ENCODE measurements at places on chromosomes 1 and 21.

DNA sequence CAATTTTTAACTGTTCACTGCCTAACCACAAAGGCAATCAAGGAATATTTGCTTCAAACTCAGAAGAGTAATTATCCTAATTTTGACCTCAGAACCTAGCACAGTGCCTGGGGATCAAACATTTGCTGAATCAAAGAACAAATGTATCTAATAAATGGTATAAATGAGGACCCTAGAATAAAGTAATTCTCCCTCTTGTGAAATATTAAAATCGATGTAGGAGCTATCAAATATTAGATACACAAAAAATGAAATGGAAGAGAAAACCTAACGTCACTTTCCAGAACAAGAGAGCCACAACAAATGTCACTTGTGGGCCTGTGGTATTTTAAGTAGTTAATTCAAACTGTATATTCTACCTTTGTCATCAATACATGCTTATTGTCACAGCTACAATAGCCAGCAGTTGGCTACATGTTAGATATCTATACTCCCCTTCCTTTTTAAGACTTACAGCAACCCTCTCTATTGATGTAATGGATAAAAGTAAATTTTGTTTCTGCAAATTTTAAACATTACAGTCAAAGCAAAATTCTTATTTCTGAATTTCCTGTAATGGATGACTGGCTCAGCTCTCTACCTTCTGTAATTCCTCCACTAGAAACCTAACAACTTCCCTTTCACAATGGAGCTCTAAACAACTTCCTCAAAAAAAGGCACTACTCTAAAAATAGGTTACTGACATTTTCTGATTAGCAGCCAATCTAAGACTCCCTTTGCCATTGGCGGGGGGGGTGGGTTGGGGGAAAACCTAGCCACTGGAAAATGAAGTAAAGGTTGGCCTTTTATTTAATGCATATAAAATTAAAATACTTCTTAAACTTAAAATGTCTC lies 37.6 kb downstream of the PUM1 start:
- no peak for DNase-seq

DNA sequence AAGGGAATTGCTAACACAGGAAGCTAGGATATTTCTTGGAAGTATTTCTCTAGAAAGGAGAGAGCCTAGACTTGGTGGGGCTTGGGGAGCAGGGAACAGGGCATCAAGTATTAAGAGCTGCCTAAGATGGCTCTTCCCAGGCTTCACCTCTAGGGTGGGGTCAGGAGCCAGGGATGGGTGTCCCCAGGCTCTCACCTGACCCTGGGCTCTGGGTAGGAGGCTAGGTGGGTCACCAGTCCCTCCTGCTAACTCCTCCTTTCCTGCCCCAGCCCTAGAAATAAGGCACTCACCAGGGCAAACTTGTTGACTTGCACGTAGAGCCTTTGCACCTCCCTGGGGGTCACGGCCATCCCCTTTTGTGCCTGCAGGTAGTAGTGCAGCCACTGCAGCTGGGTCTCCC lies 15.0 kb downstream of the ETNK2 start:
- DNase-seq, result no peak

GRCh38 chr1:58627221-58627620 lies 50.2 kb upstream of the TACSTD2 start:
- DNase-seq, result no peak

DNA sequence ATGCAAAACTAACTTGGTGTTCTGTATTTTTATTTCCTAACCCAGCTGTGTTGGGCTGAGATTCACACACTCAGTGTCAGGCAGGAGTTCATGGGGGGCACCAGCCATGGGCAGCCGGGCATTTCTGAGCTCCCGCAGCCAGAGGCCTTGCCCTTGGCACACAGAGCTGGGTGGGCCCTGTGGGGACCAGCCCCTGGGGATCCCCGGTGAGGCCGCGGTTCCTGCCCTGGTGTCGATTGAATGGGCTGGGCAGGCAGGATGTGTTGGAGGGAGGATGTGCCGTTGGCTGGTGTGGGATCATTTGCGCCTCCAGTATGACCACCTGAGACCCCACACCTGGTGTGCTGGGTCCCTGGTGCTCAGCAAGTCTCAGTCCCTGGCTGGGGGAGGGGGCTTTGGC lies 91.0 kb downstream of the PRDM16 start:
- no peak for DNase-seq

DNA sequence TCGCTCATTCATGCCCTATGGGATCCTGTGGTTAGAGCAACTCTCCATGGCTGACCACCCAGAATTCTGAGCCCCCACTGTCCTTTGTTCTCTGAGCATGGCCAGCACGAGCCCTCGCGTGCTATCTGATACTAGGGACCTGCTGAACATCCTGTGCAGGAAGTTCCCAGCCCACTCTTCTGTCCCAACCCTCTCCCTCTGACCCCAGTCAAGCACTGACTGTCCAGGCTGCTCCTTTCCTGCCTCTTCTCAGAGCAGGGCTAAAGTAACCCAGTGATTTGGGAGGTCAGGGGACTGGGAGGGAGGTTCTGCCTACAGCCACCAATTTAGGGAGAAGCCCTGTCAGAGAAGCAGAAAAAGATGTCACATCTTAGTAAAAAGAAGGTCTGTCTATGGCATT lies 21.2 kb downstream of the CYP4B1 start:
- no peak for DNase-seq

- no peak for DNase-seq
Observed at GRCh38 chr1:182056601-182057366, 4.7 kb downstream of the ZNF648 start.

DNA sequence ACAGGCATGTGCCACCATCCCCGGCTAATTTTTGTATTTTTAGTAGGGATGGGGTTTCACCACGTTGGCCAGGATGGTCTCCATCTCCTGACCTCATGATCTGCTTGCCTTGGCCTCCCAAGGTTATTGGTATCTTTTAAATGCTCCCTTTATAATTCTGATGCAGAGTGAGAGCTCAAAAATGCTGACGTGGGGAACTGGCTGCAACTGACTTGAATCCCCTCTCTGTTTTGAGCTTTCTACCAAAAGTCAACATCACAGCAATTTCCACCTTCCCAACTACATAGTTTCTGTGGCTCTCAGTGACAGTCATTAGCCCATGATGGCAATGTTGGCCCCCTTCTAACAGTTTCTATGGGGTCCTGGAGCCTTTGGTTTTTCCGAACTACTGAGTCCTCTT lies 268.2 kb upstream of the FOXD3 start:
- DNase-seq, result no peak

- no peak for DNase-seq
Observed at GRCh38 chr1:150663321-150663720, 33.6 kb downstream of the GOLPH3L start.

- DNase-seq, result peak; percentile 32
Observed at GRCh38 chr1:59186656-59187055, 110.2 kb upstream of the FGGY start.

GRCh38 chr1:178885869-178886268 lies 15.0 kb upstream of the ANGPTL1 start:
- DNase-seq, result no peak

GRCh38 chr1:37663426-37664000 lies 28.8 kb upstream of the CDCA8 start:
- DNase-seq, result no peak

GRCh38 chr1:243513726-243514491 lies 258.1 kb downstream of the SDCCAG8 start:
- peak; percentile 52 for DNase-seq

DNA sequence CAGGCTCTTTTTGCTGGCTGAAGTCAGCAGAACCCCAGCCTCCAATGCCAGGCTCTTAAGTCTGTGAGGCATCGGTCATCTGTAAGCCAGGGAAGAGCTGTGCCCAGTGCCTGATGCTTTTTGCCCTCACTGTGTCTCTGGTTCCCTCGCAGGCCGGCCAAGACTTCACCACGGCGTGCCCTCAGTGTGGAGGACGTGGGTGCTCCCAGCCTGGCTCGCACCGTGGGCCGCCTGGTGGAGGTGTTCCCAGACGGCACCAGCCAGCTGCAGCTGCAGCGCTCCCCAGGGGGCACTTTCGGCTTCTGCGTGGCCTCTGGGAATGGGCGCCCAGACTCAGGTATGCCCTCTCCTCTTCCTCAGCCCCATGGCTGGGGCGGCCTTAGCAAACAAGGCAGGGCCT lies 32.5 kb downstream of the KIAA1614 start:
- no peak for DNase-seq

DNA sequence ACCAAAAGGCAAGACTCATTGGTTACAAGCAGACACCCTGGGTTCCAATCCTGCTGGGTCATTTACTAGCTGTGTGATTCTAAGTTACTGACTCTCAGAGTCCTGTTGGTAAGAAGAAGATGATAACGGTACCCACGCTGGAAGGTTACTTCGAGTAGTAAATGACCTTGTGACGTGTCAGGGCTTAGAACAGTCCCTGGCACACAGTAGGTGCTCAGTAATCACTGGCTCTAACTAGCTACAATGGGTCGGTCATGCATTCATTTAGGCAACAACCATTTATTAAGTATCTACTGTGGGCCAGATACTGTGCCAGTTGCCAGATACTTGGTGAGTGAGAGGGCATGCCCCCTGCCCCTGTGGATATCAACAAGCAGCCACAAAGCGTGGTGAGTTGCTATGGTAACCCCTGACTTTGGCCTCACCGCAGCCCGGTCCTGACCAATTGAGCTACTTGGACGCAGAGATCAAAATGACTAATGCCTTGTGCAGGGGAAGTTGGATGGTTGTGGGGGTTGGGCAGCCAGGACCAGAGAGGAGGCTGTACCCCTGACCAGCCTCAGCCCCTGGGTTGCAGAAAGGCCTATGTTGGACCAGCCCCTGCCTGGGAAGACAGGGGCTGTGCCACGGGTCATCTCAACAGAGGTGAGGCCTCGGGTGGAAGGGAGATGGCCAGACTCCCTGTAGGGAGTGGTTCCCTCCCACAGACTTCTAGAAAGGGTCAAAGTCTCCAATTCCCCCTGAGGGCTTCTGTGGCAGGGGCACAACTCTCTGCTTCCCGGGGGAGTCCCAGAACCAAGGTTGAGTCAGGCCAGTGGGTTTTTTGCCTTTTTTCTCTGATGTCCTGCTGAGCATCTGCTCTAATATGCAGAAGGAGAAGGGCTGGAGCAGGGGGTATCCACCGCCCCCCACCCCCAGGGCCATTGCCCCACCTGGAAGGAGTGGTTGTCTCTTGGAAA lies 16.0 kb downstream of the DHRS3 start:
- DNase-seq, result no peak

DNA sequence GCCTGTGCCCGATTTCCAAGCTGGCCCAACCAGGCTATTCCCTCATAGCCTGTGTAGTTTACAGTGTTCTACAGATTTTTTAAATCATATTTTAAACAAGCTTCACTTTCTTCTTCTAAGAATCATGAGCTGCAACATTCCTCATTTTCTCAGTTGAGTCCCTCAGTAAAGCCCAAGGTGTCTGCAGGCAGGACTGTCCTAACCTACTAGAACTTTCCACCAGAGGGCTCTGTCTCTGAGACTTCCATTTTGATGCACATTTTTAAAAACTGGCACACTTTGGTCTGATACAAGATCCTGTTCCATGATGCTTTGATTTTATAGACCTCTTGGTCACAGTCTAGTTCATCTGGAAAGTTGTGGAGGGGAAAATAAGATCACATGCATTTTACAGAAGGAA lies 21.6 kb upstream of the SLAMF6 start:
- no peak for DNase-seq

DNA sequence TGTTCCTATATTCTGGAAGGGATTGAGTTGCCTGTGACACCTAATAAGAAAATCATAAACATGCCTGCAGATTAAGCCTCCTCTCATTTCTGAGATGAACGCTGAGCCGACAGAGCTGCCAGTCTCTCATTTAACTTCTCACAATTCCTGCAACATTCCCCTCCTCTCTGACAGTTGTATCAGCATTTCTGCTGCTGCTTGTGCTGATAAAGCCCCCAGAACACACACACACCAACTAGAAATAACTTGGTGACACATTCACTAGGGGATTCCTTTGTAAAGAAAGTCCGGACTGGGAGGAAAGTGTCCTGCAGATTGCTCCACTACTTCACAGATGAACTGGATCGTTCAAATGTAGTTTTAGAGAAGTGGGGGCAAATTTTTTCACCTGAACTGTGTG lies 437.3 kb downstream of the PLA2G4A start:
- no peak for DNase-seq

Data from fibroblast of skin of left quadriceps (primary cell).